ENCODE measurements at places on chromosomes 13 and 19. TPM values are rescaled to one million over a fixed set of nuclear protein-coding genes. Genes with fewer than 3 reads are reported as not detected.

- H3K27ac ChIP-seq = no peak overlapping the region
- DNase-seq = no peak
- H3K36me3 ChIP-seq = peaks cover 95% of the 10 kb centered on the region
- H3K4me1 ChIP-seq = no peaks in the 10 kb centered on the region
- no peaks in the 10 kb centered on the region for H3K27me3 ChIP-seq
These were observed 7.7 kb downstream of the ATP13A1 start for GRCh38 chr19:19655641-19656343.

DNA sequence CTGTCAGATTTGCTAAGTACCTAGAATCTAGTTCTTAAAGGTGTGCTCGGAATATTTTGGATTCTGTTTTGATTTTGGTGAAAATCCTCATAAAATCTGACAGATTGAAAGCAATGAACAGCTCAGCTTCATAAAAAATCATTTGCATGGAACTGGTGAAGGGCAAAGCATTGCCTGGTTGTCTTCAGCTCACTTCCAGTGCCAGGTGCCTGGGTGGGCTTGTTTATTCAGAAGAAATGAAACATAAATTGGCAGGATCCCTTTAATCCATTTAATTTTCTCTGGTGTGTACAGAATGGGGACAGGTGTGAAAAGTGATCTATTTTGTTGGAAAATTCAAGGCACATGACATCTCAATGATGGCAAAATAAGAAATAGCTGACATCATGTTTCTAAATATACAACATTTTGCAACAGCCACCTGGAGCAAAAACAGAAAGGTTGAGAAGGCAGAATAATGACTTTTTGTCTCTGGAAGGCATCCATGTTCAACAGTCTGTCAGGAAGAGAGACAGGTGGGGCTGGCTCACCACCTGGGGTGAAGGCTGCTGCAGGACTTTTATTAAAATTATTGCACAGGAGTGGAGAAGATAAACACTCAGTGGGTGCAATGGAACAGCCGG lies 52.2 kb downstream of the RFC3 start:
- H3K4me3 ChIP-seq = no peak overlapping the region
- no peak for DNase-seq
- no peak overlapping the region for H3K27ac ChIP-seq
- no peaks in the 10 kb centered on the region for H3K27me3 ChIP-seq
- no peaks in the 10 kb centered on the region for H3K4me1 ChIP-seq
- no peaks in the 10 kb centered on the region for H3K36me3 ChIP-seq

GRCh38 chr19:42191330-42191729 lies 26.1 kb downstream of the DEDD2 start:
- no peak for DNase-seq
- H3K27me3 ChIP-seq = no peaks in the 10 kb centered on the region
- peaks cover 5% of the 10 kb centered on the region for H3K4me1 ChIP-seq
- peak overlapping the region; percentile 32 for H3K27ac ChIP-seq
- no peaks in the 10 kb centered on the region for H3K36me3 ChIP-seq

GRCh38 chr13:41326661-41327060 lies 15.6 kb downstream of the NAA16 start:
- H3K36me3 ChIP-seq = peaks cover 73% of the 10 kb centered on the region
- no peak overlapping the region for H3K4me3 ChIP-seq
- peaks cover 9% of the 10 kb centered on the region for H3K4me1 ChIP-seq
- DNase-seq = no peak
- H3K27ac ChIP-seq = no peak overlapping the region

GRCh38 chr13:81283062-81283461 lies 942.1 kb upstream of the SPRY2 start:
- no peaks in the 10 kb centered on the region for H3K27me3 ChIP-seq
- no peaks in the 10 kb centered on the region for H3K4me1 ChIP-seq
- H3K4me3 ChIP-seq = no peak overlapping the region
- H3K27ac ChIP-seq = no peak overlapping the region

DNA sequence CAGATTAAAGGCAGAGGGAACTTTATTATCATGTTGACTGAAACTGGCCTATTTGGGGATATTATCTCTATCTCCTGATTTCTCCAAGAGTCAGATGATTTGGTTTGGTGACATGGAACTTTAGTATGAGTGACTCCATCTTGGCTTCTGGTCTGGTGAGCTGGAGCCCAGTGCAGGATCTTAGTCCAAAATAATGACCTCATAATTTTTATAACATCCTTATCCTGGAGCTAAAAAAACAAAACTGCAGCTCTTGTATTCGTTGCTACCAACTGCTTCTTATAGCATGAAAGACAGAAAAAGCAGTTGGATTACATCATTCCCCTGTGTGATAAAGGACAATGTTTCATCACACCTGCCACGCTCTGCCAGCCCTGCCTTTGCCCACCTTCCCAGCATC lies 39.3 kb upstream of the RNF17 start:
- no peaks in the 10 kb centered on the region for H3K27me3 ChIP-seq
- H3K36me3 ChIP-seq = no peaks in the 10 kb centered on the region
- no peak for DNase-seq
- no peak overlapping the region for H3K27ac ChIP-seq

DNA sequence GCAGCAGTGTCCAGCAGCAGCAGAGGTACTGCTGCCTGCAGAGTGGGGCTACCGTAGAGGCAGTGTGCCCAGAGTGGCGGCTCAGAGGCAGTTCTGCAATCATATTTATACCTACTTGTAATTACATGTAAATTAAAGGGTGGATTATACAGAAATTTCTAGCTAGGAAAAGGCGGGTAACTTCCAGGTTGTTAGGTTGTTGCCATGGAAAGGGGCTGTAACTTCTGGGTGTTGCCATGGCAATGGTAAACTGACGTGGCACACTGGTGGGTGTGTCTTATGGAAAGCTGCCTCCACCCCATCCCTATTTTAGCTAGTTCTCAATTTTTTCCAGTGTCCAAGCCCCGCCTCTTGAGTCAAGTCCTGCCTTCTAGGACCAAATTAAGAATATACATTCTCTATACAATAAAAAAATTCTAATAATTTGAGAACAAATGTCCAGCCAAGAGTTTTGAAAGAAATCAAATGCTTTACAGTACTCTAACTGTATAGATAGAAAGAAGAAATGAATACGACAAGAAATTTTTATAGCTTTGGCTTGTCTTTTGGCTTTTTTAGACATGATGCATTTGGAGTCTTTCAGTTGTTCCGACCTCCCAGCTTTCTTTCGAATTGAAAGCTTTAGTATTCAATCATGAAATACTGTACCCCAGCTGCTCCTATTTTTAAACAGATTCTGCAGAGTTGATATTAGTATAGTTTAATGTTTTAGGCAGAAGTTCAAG lies 816.6 kb downstream of the DIAPH3 start:
- no peaks in the 10 kb centered on the region for H3K27me3 ChIP-seq
- no peak for DNase-seq
- no peak overlapping the region for H3K27ac ChIP-seq
- no peaks in the 10 kb centered on the region for H3K36me3 ChIP-seq

GRCh38 chr19:5165697-5166019 lies 175.0 kb downstream of the PTPRS start:
- H3K36me3 ChIP-seq = no peaks in the 10 kb centered on the region
- no peak for DNase-seq
- H3K27me3 ChIP-seq = no peaks in the 10 kb centered on the region
- no peak overlapping the region for H3K27ac ChIP-seq

DNA sequence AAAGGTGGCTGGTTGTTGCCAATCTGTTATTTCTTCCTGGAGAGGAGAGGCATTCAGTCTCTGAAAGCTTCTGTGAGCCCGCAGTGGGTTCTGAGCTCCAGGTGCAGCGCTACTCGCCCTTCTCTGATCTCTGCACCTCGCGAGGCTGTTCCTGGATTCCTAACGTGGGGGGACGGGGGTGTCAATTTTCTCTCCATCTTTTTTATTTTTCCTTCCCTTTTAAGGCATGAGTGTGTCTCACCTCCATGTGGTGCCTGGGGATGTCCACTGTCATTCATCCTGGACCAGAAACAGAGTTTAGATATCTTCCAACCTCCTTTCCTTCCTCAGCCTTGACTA lies 626 bp downstream of the ZNF233 start:
- H3K27ac ChIP-seq = no peak overlapping the region
- no peaks in the 10 kb centered on the region for H3K4me1 ChIP-seq
- H3K36me3 ChIP-seq = no peaks in the 10 kb centered on the region
- peak overlapping the region; percentile 12 for H3K4me3 ChIP-seq
- no peak for DNase-seq
- no peaks in the 10 kb centered on the region for H3K27me3 ChIP-seq

- no peak overlapping the region for H3K27ac ChIP-seq
- no peak overlapping the region for H3K4me3 ChIP-seq
These were observed 73.3 kb upstream of the ATXN8OS start for GRCh38 chr13:70034286-70034685.

DNA sequence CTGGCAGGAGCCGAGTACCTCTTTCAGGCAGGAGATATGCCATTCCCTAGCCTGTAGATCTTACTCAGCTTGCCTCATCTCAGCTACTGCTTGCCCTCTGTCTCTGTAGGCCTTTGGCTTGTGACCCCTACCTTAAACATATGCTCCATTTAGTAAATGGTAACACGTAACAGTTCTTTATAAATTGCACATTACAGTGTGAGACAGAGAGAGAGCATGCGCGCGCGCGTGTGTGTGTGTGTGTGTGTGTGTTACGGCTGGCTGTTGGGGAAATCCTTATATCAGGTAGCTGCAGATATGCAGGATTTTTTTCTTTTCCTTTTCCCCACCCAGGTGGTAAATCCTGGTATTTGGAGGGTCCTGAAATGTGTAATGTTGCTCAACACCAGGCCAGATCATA lies 4.2 kb downstream of the SPINT2 start:
- peaks cover 8% of the 10 kb centered on the region for H3K4me1 ChIP-seq
- H3K27me3 ChIP-seq = peaks cover 13% of the 10 kb centered on the region
- no peaks in the 10 kb centered on the region for H3K36me3 ChIP-seq

GRCh38 chr13:87792878-87793277 lies 121.7 kb downstream of the SLITRK5 start:
- H3K27ac ChIP-seq = no peak overlapping the region
- no peak overlapping the region for H3K4me3 ChIP-seq
- DNase-seq = no peak
- no peaks in the 10 kb centered on the region for H3K4me1 ChIP-seq
- H3K36me3 ChIP-seq = no peaks in the 10 kb centered on the region

DNA sequence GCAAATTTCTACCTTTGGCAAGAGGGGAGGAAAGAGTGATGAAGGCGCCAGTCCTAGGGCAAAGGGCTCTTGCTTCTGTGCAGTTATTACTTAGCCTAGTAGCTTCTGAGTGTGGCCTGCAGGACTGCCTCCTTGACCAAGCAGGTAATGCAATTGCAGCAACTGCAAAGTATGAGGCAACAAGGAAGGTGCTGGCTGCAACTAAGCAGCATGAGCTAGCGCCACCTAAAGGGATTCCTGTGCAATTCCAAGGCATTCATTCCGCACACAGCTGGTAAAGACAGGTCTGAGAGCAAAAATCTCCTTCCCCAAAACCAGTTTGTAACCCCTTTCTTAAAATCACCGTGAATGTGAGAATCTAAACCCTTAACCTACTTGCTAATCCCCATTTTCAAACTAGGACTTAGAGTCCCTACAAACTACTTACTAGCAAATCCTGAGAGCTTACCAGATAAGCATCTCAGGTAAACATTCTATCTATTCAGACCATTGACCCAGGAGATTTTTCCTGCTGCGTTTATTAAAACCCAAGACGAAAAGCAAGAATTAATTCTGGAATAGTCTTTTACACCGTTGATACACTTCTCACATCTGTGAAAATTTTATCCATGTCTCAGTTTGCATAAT lies 62.9 kb downstream of the DCT start:
- H3K4me1 ChIP-seq = no peaks in the 10 kb centered on the region
- DNase-seq = no peak
- H3K36me3 ChIP-seq = no peaks in the 10 kb centered on the region
- H3K27ac ChIP-seq = no peak overlapping the region

DNA sequence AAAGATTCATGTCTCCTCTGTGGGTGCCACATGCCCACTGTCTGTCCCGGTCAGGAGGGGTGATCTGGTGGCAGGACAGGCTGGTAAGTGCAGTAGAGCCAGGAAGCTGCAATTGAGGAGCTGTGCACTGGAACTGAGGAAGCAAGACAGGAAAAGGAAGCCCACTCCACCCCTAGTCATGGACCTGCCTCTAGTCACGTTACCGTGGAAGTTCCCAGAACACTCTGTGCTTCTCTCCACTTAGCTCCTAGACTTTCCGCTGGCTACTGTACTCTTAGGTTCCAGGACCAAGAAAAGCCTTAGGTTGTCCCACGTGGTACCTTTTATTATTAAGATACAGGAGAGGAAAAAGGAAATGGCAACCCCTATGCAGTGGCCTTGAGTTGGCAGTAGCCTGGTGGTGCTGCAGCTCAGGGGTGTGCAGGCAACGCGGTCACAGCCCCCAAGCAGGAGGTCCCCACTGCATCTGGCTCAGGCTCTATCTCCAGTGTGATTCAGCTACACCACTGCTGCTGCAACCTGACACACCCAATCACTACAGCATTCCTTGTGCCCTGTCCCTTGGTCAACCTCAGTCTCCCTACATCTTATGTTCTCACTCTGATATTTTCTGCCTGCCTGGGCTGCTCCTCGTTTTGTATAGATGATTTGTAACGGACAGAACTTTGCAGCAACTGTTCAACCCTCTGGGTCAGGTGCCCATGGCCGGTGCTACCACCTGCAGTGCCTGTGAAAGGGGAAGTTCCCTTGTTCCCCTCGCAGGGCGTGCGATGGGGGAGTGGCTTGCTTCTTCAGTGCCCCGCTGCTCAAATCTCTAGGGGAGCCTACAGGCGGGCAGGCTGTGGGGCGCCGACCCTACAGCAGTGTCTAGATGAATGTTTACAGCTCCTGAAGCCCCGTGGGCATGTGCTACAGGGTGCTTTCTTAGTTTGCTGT lies 24.4 kb upstream of the GPR12 start:
- no peak for DNase-seq
- H3K4me1 ChIP-seq = no peaks in the 10 kb centered on the region
- H3K27me3 ChIP-seq = peaks cover 34% of the 10 kb centered on the region
- H3K27ac ChIP-seq = no peak overlapping the region

GRCh38 chr19:57436417-57436816 lies 1.3 kb downstream of the ZNF749 start:
- H3K36me3 ChIP-seq = peaks cover 30% of the 10 kb centered on the region
- H3K4me3 ChIP-seq = no peak overlapping the region
- H3K4me1 ChIP-seq = peaks cover 27% of the 10 kb centered on the region
- H3K27me3 ChIP-seq = no peaks in the 10 kb centered on the region

DNA sequence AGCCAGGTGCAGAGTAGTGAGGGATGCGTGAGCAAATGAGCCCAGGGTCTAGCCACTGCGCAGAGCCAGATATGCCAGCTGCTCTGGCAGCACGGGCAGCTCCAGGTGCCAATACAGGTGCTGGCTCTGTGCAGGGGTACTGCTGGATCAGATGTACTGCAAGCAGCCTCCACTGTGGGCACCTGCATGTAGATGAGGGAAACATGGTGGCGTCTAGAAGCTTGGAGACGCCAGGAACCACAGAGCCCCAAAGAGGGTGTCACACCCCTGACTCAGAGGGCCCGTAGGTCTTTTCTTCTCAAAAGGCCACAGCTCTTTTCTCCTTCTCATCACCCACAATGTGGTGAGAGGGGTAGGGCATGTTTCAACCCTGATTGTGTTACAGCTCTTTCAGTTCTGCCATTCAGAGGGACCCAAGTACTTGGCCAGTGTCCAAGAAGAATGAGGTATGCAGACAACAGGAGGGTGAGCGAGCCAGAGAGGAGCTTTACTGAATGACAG lies 244.4 kb upstream of the SLITRK1 start:
- H3K36me3 ChIP-seq = no peaks in the 10 kb centered on the region
- H3K4me3 ChIP-seq = no peak overlapping the region
- no peak overlapping the region for H3K27ac ChIP-seq
- H3K27me3 ChIP-seq = no peaks in the 10 kb centered on the region
- no peak for DNase-seq

- H3K4me3 ChIP-seq = no peak overlapping the region
- H3K36me3 ChIP-seq = no peaks in the 10 kb centered on the region
- no peak for DNase-seq
- no peaks in the 10 kb centered on the region for H3K27me3 ChIP-seq
These were observed 222.4 kb downstream of the NBEA start for GRCh38 chr13:35164324-35164932.

The VAV1 gene
- 2.0 TPM for total RNA-seq

The UBE2L5 gene
- 0.19 TPM for total RNA-seq

The CD70 gene
- total RNA-seq = 4.0 TPM

The SIGLEC11 gene
- not detected for total RNA-seq
